ENCODE measurements at places on chromosomes 12 and 14. TPM values are rescaled to one million over a fixed set of nuclear protein-coding genes. Genes with fewer than 3 reads are reported as not detected.

DNA sequence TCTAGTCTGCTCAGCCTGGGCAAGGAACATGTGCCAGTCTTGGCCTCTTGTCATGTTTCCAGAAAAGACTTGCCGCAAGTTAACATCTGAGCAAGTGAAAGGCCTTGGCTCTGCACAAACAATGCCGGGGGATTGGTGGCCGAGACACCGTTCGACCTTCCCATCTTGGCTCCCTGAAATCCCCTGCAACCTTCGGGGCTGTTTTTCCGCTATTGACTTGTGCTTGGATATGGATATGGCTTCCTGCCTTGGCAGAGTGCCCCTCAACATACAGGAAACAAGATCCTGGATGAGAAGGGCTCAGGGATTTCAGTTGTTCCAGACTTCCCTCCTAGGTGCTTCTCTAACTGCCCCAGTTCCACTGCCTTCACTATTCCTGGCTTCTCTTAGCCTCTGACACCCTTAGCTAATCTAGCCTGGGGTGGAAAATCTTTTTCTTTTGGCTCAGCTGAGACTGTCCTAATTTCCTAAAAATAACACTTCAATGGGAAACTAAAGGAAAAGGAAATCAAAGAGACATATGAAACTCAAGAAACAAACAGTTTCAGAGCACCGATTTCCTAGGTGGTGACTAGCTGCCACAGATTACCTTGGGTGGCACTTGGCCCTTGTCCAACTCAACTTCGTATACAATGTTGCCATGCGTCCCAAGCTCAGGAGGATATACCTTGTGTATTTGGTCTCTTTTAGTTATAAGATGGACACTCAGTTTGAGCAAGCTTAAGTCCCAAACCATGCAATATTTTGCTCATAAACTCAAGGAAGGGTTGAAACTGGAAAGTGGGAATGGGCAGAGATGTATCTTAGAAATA lies 33.9 kb downstream of the RDH12 start:
- H3K27me3 ChIP-seq = no peaks in the 10 kb centered on the region
- peaks cover 8% of the 10 kb centered on the region for H3K4me1 ChIP-seq
- no peak overlapping the region for H3K27ac ChIP-seq
- no peaks in the 10 kb centered on the region for H3K36me3 ChIP-seq
- no peak overlapping the region for H3K4me3 ChIP-seq

The GLS2 gene
- 2.8 TPM for total RNA-seq

- DNase-seq = no peak
- no peak overlapping the region for H3K4me3 ChIP-seq
- H3K4me1 ChIP-seq = peaks cover 41% of the 10 kb centered on the region
- H3K27me3 ChIP-seq = no peaks in the 10 kb centered on the region
- peak overlapping the region; percentile 69 for H3K27ac ChIP-seq
Observed at GRCh38 chr14:54895683-54896082, 6.9 kb downstream of the GCH1 start.

GRCh38 chr12:67827820-67828383 lies 161.3 kb upstream of the IFNG-AS1 start:
- no peak for DNase-seq
- H3K4me1 ChIP-seq = peaks cover 15% of the 10 kb centered on the region
- H3K27ac ChIP-seq = peak overlapping the region; percentile 81
- peak overlapping the region; percentile 82 for H3K4me3 ChIP-seq

GRCh38 chr12:65895759-65896656 lies 71.7 kb downstream of the HMGA2 start:
- peaks cover 2% of the 10 kb centered on the region for H3K4me1 ChIP-seq
- DNase-seq = no peak
- H3K4me3 ChIP-seq = no peak overlapping the region
- peaks cover 68% of the 10 kb centered on the region for H3K27me3 ChIP-seq
- peaks cover 2% of the 10 kb centered on the region for H3K36me3 ChIP-seq

All from T-helper 17 cell (primary cell).